Activated naive CD4-positive, alpha-beta T cell treated with anti-CD3 and anti-CD28 coated beads, Interleukin-2, amount 10 ng/mL, durations not matched to agents 7 days and 5 days (primary cell): ENCODE measurements at places on chromosomes 12 and 14.

DNA sequence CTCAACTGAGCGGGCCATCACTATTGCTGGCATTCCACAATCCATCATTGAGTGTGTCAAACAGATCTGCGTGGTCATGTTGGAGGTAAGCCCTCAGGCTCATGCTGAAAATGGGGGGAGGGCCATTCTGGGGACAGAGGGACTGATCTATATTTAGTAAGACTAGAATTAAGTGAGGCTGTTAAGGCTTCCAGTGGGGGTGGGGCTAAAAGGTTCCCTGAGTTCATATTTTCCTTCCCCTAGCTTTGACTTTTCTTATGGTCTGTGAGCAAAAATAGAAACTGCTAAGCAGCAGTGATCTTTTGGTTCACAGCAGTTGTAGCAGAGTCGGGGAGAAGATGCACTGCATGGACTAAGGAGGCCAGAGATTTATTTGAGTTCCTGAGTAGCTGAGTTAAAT is 9.2 kb downstream of the PCBP2 start:
- no peak for DNase-seq
- no peaks in the 10 kb centered on the region for H3K27me3 ChIP-seq
- peaks cover 79% of the 10 kb centered on the region for H3K36me3 ChIP-seq
- H3K4me3 ChIP-seq, result no peak overlapping the region

DNA sequence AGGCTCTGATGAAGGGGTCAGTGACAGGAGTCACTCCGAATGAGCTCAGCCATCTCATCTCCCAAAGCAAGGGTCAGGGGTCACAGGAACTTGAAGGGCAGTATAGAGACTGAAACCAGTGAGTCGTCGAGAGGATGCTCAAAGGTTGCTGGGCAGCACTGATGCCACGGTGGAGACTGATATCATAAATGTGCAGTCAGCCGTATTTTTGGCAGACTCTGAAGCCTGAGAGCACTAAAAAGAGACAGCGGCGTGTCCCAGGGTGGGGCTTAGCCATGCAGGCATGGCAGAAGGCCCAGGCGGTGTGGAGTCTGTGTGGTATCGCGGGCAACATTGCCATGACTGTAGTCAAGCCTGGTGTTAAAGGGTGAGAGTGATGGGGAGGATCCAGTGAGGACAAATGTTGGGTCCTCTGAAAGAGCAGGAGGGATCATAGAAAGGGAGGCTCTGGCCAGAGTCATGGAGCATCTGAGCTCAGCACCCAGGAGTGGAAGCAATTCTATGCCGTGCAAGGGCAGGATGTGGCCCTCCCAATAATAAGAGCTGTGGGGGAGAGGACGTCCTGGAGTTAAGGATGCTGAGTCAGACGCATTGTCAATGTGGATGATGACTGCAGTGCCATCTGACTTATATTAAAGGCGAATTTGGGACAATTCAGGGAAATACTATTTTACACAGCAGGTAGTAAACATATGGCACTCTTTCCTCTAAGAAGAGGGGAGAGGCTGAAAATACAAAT is 241.2 kb upstream of the FKBP4 start:
- H3K27me3 ChIP-seq, result peaks cover 18% of the 10 kb centered on the region
- no peak for DNase-seq
- no peak overlapping the region for H3K4me3 ChIP-seq
- H3K36me3 ChIP-seq, result no peaks in the 10 kb centered on the region
- H3K27ac ChIP-seq, result no peak overlapping the region
- H3K4me1 ChIP-seq, result no peaks in the 10 kb centered on the region

DNA sequence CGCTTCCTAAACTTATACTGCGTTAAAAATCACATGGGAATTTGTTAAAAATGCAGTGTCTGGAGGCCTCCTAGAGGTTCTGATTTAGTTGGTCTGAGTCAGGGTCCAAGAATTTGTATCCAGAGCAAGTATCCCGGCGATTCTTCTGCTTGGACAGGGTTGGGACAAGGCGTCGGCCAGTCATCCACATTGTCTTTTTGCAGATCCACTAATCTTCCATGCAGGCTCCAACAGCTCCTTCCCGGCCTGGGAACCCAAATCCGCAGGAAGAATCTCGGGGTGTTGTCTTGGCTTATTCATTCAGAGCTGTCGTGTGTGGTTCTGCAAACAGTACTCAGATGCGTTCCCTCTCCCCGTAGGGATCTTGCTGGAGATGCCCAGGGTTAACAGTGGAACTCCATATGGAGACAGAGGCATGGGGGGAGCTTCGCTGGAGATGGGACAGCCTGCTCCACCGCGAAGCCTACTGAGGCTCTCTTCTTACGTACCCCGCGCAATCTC is 25.3 kb downstream of the GPRC5D start:
- H3K36me3 ChIP-seq, result no peaks in the 10 kb centered on the region
- no peak overlapping the region for H3K4me3 ChIP-seq
- no peak overlapping the region for H3K27ac ChIP-seq
- DNase-seq, result no peak
- peaks cover 38% of the 10 kb centered on the region for H3K27me3 ChIP-seq
- H3K4me1 ChIP-seq, result no peaks in the 10 kb centered on the region

DNA sequence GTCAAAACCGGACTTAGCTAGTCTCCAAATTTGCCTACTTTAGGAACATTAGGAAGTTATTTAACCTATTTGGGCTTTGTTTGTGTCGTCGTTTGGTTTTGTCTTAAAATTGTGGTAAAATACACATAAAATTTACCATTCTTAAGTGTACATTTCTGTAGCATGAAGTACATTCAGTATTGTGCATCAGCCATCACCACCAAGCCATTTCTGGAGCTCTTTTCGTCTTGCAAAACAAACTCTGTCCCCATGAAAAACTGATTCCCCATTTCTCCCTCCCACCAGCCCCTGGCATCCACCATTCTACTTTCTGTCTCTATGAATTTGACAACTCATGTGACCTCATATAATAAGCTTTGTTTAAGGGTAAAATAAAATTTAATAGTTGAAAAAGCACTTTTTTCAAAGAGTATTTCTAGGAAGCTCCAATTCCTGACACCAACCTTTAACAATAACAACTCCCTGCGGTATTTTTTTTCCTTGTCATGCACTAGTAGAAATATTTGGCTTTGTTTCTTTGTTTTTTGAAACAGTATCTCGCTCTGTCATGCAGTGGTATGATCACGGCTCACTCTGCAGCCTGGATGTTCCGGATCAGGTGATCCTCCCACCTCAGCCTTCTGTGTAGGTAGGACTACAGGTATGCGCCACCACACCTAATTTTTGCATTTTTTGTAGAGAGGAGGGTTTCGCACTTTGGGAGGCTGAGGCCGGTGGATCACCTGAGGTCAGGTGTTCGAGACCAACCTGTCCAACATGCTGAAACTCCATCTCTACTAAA is 3.6 kb upstream of the UBC start:
- H3K27ac ChIP-seq, result peak overlapping the region; percentile 100
- peaks cover 12% of the 10 kb centered on the region for H3K27me3 ChIP-seq
- DNase-seq, result peak; percentile 41
- H3K36me3 ChIP-seq, result peaks cover 19% of the 10 kb centered on the region

- H3K4me1 ChIP-seq, result peaks cover 20% of the 10 kb centered on the region
- H3K27me3 ChIP-seq, result peaks cover 17% of the 10 kb centered on the region
- DNase-seq, result peak; percentile 32
- H3K4me3 ChIP-seq, result no peak overlapping the region
- H3K27ac ChIP-seq, result no peak overlapping the region
Observed at GRCh38 chr12:3432176-3432742, 58.7 kb upstream of the PRMT8 start.

DNA sequence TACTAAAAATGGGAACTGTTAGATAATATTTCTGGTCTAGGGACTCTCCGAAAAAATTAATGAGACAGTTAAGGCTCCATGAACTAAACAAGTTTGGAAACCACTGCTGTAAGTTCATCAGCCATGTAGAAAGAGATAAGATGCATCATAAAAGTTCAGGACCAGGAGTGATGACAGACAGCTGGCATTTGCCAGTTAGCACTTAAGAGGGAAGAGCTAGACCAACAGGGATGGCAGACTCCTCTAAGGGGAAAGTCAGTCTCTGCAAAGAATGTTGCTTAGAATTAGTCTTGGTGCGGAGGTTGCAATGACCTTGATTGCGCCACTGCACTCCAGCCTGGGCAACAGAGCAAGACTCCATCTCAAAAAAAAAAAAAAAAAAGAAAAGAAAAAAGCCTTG is 129.4 kb downstream of the SYNE2 start:
- no peaks in the 10 kb centered on the region for H3K4me1 ChIP-seq
- no peak for DNase-seq
- H3K36me3 ChIP-seq, result peaks cover 57% of the 10 kb centered on the region
- peak overlapping the region; percentile 30 for H3K27ac ChIP-seq
- H3K4me3 ChIP-seq, result no peak overlapping the region

DNA sequence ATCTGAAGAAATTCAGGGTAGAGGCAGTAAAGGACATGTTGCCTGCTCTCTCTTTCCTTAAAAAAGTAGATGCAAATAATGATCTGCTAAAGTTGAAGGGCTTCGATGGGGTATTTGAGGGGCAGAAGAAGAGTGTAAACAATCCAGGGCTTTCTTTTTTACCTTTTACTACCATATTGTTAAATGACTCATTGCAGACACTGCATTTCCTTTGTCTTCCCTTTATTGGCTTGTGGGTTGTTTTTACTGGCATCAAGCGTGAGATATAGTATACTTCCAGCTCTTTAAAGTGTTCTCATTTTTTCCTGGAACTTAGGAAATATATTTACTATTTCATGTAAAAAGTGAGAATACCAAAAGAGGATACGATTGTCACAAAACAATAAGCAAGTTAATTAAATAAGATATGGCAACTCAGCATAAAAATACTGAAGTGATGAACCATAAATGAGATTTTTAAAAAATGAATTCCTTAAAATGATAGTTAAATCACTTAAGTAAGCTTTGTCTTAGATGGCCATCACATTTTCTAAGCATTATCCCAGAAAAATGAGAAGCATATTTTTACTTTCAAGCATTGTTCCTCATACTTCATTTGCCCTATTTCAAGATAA is 72.3 kb upstream of the KRAS start:
- no peak for DNase-seq
- H3K4me1 ChIP-seq, result peaks cover 49% of the 10 kb centered on the region
- peak overlapping the region; percentile 62 for H3K4me3 ChIP-seq
- peak overlapping the region; percentile 88 for H3K27ac ChIP-seq
- H3K27me3 ChIP-seq, result no peaks in the 10 kb centered on the region
- no peaks in the 10 kb centered on the region for H3K36me3 ChIP-seq

GRCh38 chr12:27780612-27781408 is 774 bp upstream of the MANSC4 start:
- peak overlapping the region; percentile 78 for H3K4me3 ChIP-seq
- peaks cover 12% of the 10 kb centered on the region for H3K27me3 ChIP-seq
- peaks cover 19% of the 10 kb centered on the region for H3K36me3 ChIP-seq
- peaks cover 45% of the 10 kb centered on the region for H3K4me1 ChIP-seq

- no peak overlapping the region for H3K4me3 ChIP-seq
- DNase-seq, result no peak
- no peaks in the 10 kb centered on the region for H3K36me3 ChIP-seq
- H3K27me3 ChIP-seq, result no peaks in the 10 kb centered on the region
- no peak overlapping the region for H3K27ac ChIP-seq
Observed at GRCh38 chr14:78700236-78700635, 530.1 kb downstream of the NRXN3 start.

DNA sequence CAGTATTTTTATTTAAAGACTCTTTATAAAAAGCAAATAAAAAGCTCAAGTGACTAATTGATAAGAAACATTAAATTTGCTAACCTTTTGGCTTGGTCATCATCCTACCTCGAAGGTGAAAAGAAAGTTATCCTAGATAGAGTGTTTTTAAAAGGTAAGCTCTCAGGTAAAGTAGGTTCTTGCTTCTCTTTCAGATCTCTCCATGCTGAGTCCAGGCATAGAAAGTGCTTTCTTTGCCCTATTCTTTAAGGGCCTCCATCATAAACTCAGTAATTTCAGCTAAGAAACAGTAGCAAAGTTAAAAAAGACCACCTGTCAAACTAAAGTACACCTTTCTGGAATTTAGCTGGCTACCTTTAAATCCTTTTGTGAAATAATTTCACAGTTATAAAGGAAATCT is 20.6 kb upstream of the ANHX start:
- no peaks in the 10 kb centered on the region for H3K4me1 ChIP-seq
- no peak overlapping the region for H3K27ac ChIP-seq
- H3K4me3 ChIP-seq, result no peak overlapping the region
- no peaks in the 10 kb centered on the region for H3K27me3 ChIP-seq
- H3K36me3 ChIP-seq, result no peaks in the 10 kb centered on the region

GRCh38 chr12:131046813-131047788 is 93.4 kb downstream of the ADGRD1 start:
- DNase-seq, result no peak
- H3K27me3 ChIP-seq, result peaks cover 1% of the 10 kb centered on the region
- no peaks in the 10 kb centered on the region for H3K36me3 ChIP-seq

DNA sequence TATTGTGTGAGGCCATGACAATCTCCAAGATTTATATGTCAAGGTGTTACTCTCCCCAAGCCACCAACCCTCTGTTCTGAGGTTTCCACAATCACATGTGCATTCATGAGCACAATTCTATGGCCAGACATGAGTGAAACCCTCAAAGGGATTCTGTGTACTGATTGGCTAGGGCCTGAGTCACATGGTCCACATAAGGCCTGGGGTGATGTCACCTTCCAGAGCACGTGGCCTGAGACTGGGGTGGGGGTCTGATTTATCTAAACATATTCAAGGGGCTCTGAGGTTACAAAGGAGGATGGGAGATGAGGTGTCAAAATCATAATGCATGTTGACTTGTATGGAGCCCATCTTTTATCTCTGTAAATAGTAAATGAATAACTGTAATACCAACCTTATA is 1369.9 kb upstream of the TMEM132C start:
- H3K27ac ChIP-seq, result no peak overlapping the region
- no peaks in the 10 kb centered on the region for H3K27me3 ChIP-seq
- no peaks in the 10 kb centered on the region for H3K4me1 ChIP-seq
- no peak overlapping the region for H3K4me3 ChIP-seq
- DNase-seq, result no peak

GRCh38 chr14:80867091-80867490 is 74.4 kb downstream of the CEP128 start:
- no peak overlapping the region for H3K27ac ChIP-seq
- no peaks in the 10 kb centered on the region for H3K4me1 ChIP-seq
- no peak for DNase-seq
- H3K4me3 ChIP-seq, result no peak overlapping the region

DNA sequence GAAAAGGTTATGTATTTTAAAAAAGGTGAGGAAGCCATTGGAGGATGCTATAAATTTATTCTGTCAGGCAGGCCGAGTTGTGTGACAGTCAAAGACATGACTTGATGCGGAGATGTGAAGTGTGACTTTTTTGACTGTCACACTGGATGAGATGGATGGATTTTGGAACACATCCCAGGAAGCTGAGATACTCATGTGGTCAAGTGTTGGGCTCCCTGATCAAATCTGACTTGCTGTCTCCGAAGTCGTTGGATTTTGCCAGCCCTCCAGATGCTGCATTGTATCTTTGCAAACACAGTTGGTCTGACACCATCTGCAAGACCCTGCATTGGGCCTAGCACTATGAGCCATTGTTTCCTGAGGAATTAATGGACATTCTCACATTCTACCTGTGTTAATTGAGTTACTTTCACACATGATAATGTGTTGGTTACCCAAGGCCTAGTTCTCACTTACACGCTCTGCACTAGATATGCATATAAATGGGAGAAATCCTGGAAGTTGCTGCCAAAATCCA is 204.0 kb upstream of the PRKD1 start:
- H3K4me1 ChIP-seq, result no peaks in the 10 kb centered on the region
- H3K36me3 ChIP-seq, result no peaks in the 10 kb centered on the region
- H3K4me3 ChIP-seq, result no peak overlapping the region
- no peak overlapping the region for H3K27ac ChIP-seq
- DNase-seq, result no peak
